ENCODE measurements at places on chromosomes 13 and 19.

DNA sequence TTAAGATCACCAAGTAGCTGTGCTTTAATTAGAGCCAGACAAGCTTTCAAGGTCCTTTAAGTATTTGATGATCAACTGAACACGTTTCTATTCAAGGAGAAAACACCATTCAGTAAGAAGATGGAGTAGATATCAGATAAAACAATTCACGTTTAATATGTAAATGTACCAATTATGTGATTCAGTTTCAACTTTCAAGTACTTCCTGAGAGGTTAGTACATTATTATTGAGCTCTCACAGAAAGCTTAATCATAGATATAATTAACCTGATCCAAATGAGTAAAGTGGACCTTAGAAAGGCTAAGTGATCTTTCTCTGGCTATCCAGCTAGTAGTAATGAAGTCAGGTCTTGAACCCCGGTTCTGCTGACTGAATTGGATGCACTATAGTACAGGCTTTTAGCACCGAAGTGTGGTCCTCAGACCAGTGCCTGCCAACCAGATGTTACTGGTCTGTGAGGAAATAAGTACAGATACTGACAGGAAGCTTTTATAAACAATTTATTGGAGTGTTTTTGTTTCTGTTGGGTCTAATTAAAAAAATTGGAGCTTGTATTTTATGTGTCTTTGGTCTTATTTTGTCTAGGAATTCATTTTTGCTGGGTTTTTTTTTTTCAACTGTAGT, 10.2 kb downstream of the CLN5 start:
- DNase-seq = no peak

DNA sequence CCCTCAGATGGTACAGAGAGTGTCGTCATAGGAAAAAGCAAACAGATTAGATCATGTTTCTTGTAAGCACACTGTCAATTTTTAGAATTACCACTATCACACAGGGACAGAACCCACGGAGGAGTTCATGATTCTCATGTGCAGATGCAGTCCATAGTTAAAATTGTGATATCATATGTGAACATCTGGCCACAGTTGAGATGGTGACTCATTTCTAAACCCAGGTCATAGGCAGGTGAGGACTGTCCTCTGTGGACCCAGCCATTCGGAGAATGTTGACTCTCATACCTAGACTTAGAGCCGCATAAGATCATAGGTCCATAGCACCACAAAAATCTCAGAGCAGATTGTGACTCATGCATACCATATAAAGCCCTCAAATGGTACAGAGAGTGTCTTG, 17.8 kb upstream of the ZNF730 start:
- no peak for DNase-seq

DNA sequence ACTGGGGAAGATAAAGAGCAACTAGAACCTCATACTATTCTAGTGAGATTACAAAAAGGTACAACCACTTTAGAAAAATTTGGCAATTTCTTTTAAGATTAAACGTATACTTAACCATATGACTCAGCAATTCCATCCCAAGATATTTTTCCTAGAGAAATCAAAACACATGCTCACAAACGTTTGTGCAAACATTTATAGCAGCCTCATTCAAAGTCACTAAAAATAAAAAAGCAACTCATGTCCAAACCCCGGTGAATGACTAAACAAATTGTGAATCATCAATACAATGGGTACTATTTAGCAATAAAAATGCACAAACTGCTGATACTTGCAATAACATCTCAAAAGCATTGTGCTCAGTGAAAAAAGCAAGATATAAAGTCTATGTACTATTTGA, 121.5 kb downstream of the FRY start:
- DNase-seq = no peak

- no peak for DNase-seq
Observed at GRCh38 chr19:50542943-50543342, 25.3 kb downstream of the LRRC4B start.

- DNase-seq = no peak
Observed at GRCh38 chr13:31528176-31528575, 211.2 kb upstream of the RXFP2 start.

DNA sequence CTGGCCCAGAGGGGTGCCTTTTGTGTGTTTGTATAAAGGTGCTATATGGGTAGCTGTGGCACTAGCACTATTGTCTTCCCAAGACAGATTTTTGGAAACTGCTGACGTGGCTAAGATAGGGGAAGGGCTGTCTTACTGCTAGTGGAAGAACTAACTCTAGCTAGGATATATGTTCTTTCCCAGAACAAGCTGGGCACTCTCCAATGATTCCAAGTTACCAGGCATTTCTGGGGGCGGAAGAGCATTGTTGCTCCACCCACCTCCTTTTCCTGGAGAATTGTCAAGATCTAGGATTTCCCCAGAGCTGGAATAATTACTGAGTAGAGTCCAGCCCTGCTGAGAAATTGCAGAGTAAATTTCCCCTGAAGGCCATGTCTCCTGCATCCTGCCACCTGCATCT, 408.3 kb downstream of the KLF5 start:
- DNase-seq = no peak

Data from NCI-H187 (cell line).